ENCODE measurements at places on chromosomes 2 and 18.

GRCh38 chr2:15074751-15075700, 442.5 kb downstream of the LRATD1 start:
- no peak for DNase-seq

DNA sequence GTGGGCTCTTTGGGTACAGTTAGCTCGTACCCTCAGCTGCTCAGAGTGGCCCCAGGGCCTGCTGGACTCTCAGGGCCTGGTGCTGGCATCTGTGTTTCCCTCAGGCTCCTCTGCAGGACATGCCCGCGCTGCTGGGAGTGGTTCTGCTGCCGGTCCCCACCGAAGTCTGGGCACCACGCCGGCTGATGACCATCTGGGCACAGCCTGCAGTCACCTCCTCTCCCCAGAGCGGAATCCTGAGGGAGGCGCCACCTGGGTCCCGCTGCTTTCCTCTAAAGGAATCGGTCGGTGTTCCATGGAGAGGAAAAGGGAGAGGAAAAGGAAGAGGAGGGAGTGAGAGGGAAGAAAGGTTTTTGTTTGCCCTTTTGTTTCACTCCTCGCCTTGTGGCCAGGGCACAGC, 43.6 kb downstream of the MC2R start:
- no peak for DNase-seq

DNA sequence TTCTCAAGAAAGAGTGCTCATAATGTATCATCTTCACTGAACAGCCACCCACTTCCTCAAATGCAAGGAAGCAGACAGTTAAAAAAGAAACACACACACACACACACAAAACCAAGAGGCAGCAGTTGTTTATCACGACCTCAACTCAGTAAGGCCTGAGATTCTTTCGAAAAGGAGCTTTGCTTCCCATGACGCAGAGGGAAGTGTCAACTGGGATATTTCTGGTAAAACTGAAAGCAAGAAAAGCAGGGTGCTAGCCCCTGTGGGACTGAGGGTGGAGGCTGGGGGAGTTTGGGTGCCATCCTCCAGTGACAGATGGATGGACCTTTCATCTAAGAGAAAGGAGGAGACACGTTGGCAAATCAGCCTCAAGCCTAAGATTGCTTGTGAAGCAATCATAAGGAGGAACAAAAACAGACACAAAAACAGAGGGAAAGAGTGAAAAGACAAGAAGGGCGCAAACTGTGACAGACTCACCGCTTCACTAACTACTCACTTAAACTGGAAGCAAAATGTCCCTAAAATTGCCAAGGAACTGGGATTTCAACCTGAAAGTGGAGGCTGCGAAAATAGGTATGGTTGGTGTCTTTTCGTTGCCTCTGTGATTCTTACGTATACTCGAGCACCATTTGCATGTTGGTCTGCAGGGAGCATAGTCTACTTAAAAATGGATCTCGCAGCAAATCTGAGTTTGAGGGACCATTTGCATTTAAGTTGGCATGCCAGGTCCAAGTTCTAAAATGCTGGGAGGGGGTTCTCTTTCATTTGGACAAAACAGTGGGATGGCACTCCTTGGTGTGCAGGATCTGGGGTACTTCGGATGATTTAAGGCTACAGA, at the start of gene ARHGAP25:
ARHGAP25 (plus strand) TSS at position 124 of the 838 bp plus-strand sequence; CDS start at position 513, 389 bp downstream.
- no peak for DNase-seq

DNA sequence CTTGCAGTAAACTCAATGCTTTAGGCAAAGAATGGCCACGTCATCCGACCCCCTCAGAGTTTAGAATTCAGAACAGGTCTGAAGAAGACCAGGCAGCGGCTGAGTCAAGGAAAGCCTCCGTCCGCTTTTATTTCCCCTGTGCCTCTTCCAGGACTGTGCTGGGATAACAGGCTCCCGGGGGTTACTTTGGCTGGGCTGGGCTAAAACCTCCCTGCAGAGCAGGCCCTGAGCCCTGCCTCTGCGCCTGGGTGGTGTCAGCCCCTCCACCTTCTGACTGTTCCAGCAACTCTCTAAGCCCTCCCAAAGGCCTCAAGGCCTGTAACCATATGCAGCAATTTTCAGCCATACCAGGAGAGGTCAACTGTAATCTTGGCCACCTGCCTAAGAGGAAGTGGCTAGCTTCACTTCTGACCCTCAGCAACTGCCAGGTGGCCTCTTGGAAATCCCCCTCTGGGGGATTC, 166.5 kb downstream of the RPIA start:
- no peak for DNase-seq

DNA sequence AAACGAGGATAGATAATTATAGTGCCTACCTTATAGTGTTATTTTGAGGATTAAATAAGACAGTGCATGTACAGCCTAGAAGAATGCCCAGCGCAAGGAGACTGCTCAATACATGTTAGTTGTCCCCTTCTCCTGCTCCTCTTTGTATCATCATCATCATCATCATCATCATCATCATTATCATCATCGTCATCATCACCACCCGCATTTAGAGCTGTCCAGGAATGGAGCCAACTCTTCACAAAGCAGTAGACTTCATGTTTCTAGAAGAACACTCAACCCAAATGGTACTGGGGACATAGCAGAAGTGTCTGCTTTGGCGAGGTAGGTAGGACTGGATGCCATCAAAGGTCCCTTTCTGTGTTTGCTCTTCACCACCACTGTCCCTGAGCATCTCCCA, 116.0 kb downstream of the TRIM43 start:
- no peak for DNase-seq

GRCh38 chr2:129907256-129907998, 72.0 kb upstream of the RAB6C start:
- DNase-seq: no peak

DNA sequence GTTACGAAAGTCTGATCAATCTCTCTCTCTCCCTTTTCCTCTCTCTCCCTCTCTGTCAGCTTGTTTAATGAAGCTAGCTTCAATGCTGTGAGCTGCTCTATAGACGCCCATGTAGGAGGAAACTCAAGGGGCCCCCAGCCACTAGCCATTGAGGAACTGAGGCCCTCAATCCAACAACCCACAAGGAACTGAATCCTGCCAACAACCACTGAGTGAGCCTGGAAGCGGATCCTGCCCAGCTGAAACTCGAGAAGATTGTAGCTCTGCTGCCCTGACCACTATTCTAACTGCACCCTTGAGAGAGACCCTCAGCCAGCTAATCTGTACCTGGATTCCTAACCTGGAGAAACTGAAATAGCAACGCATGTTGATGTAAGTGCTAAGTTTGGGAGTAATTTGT, 129.2 kb downstream of the BCL11A start:
- DNase-seq: no peak

DNA sequence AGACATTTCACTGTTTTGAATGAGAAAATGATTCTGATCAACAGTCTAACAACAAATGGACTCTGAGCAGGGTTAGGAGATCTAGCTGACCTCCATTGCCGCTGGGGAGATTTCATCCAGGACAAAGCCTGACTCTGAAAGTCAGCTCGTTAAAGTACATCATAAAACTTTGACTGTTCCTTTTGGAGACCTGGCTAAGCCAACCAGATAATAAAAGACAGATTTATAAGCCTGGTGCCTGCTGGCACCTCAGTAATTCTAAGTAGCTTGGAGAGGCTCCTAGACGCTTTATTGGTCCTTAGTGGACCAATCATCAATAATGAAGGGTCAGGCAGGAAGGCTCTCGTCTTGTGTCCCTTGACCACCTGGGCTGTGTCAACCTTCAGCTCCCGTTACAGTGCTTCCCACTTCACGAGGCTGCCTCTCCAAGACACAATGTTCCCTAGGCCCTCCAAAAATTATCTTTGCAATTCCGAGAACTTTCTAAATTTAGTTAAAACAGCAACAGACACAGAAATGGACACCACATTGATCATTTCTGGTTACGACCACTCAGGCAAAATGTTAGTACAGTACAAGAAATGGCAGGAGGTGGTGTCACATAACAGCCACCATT, 47.9 kb upstream of the PMAIP1 start:
- DNase-seq: no peak

DNA sequence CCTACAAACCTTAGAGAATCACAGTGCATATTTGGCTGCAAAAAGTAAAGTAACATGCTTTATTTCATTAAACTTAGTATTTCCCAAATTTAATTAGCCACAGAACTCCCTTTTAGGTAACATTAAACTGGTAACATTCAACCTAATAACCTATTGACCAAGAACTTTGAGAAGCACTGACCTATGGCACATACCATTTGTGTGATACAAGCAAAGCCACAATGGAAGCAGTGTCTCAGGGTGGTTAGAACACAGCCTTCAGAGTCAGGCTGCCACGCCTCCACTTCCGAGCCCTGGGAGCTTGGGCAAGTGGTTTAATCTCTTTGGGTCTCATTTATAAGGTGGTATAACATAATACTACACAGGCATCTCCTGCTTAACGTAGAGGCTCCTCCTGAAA, 301.4 kb downstream of the PDE11A start:
- no peak for DNase-seq

GRCh38 chr2:6835467-6835866, 30.2 kb downstream of the CMPK2 start:
- DNase-seq: no peak

DNA sequence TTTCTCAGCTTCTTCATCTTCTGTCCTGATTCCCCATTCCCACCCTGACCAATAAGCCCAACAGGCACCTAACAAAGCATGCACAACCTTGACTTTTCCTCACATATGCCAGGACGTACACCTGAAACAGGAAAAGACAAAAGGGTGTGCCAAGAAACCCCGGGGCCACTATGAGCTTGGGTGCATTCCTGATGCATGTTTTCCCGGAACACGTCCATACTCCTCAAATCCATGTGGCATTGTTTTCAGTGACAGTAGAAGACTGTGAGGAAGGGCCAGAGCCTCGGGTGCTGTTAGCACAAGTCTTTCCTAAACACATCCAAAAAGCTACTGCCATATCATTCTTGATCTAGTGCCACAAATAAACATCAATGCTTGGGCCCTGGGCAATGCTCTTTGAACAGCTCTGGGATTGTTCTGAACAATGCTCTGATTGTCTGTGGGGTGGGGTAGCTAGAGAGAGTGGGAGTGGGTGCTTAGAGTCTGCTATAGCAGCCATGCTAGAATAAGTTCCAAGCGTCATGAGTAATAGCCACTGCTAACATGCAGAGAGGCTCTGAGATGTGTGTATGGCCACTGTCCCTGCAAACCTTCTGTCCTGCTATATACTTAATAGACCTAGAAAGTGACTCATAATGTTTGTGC, 181.7 kb upstream of the CRIM1 start:
- DNase-seq: no peak

DNA sequence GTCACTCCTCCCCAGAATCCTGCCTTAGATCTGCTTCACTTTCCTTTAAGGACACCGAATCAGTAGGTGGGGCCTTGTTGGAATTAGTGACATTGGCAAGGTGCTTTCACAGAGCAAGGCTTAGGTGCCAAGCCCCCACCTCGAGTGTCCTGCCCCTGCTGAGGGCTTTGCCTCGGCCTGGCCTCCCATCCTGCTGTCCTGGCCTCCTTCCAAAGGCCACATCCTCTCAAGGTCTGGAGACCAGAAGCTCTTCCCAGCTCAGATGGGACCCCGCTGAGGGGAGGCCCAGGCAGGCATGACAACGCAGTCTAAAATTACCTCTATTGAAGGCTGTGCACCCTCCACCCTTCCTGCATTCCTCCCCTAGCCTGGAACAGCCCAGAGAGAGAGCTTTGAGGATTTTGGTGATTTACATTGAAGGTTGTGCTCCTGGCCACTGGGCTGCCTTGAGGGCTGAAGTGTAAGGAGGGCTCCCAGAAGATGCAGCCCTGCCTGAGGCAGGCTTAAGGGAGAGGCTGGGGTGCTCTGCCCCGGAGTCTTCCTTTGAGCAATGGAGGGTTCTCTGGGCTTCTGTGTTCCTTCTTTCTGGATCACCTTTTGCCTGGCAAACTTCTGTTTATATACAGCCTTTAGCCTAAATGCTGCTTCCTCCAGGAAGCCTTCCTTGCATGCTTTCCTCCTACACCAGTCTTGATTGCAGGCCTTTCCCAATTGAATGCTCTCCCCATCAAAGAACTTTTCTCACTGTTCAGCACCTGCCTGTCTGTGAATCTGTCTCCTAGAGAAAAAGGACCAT, 154.4 kb downstream of the DDX1 start:
- no peak for DNase-seq

DNA sequence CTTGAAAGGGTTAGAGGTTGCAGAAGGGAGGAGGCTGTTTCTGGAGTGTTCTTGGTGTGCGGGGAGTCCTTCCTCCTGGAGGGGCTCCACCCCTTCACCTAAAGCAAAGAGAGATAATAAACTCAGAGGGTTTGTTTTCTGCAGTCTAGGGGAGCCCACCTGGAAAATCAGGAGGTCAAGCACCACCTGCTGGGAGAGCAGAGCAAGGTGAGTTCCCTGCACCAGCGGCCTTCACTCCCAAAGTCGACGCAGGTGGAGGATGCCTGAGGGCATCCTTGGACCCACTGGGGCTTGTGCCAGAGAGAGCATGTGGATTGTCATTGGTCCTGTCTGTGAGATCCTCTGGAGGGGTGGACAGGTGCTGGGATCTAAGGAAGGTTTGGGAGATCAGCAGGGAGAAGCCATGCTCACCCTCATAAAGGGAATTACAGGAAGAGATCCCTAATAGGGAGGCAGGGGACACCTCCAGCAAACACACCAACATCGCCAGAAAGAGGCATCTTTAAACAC, 116.7 kb downstream of the KCNF1 start:
- no peak for DNase-seq

- no peak for DNase-seq
Observed at GRCh38 chr18:8695932-8696517, 9.3 kb upstream of the MTCL1 start.

DNA sequence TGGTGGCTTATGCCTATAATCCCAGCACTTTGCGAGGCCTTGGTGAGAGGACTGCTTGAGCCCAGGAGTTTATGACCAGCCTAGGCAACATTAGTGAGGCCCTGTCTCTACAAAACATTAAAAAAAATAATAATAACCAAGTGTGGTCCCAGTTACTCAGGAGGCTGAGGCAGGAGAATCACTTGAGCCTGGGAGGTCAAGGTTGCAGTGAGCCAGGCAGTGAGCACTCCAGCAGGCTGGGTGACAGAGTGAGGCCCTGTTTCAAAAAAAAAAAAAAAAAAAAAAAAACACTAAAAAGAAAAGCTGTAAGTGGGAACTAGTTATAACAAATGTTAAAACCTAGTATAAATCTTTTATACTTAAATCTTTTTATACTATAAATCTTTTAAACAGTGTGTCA, 146.2 kb upstream of the ITGA4 start:
- DNase-seq: no peak

DNA sequence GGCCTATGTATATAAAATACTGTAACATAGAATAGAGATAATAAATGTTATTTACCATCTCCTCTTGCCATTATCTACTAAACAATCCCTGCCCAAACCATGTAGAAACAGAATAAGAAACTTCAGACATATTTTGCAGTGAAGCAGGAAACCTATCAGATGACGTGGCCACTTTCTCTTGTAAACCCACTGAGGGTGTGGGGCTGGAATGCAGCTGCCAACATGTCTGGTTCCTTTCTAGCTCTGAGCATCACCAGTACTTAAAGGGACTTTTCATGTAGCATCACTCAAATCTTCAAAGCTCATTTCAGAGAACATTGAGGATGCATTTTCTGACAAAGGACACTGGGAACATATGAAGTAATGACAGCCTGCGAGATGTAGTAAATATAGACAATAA, 251.8 kb downstream of the LPIN1 start:
- DNase-seq: no peak

GRCh38 chr2:9010866-9011265, 7.4 kb upstream of the MBOAT2 start:
- DNase-seq: no peak

- DNase-seq: no peak
Observed at GRCh38 chr18:28588884-28589549, 412.1 kb upstream of the CDH2 start.

- DNase-seq: no peak
Observed at GRCh38 chr18:24228667-24229041, 89.8 kb downstream of the CABYR start.

- peak; percentile 42 for DNase-seq
Observed at GRCh38 chr2:23524261-23524706, 139.3 kb downstream of the KLHL29 start.
